ENCODE measurements at places on chromosomes 11 and 22.

DNA sequence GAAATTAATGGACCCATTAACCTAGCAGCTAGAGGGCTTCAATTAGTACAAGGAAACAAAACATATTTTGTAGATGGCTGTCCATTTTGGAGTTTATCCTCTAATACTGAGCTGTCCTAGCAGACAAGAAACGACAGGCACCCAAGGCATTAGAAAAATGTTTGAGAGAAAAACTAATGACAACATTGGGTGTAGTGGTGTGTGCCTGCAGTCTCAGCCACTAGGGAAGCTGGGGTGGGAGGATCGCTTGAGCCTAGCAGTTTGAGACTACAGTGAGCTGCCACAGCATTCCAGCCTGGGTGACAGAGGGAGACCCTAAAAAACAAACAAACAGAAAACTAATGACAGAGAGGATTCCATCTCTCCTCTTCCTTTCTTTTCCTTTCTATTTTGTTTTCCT, 1.5 kb downstream of the A4GALT start:
- no peak for DNase-seq

DNA sequence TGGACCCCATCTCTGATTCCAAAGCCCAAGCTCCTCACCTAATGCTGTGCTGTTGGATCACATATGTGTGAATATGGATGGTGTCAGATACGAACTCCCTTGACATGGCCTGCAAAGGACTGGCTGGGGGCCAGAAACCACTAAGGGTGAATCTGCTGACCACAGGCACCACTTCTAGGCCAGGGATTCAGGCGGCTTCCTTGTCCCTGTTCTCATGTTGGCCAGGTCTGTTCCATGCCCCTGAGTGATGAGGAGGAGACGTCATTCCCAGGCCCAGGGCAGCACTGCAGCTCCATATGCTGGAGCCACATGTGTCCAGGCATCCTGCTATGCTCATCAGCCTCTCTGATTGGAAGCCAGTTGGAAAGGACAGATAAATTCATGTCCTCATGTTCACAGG, 130.0 kb upstream of the BDNF start:
- DNase-seq = no peak

GRCh38 chr11:21205205-21205604, 535.8 kb downstream of the NELL1 start:
- DNase-seq = no peak

- peak; percentile 41 for DNase-seq
Observed at GRCh38 chr22:35102663-35103062, 36.7 kb downstream of the ISX start.

DNA sequence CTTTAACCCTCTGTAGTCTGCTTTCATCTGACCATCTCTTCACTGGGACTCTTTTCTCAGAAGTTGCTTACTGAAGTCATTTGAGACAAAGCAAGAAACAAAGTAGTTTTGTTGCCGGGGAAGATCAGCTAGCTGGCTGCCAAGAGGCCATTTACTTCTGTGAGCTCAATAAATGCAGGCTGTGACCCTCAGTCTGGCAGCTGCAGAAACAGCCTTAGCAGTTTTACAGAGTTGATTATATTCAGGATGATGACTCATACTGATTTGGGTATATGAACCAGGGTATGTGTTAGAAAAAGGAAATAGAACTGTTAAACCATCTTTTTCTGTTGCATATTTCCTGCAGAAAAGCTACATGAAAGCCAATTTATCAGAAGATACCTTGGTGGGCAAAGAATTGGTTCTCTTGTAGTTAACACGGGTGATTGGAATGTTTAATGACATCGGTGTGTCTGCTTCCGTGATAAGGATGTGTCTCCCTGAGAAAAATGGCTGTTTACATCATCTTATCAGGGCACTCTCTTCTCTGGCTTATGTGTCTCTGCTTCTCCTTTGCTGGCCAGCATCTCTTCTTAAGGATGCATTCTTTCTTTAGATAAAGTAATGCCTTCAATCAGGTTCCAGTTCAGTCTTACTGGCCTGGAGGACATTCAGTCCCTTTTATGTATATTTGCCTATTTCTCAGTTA, 18.5 kb downstream of the FIBIN start:
- DNase-seq = no peak

DNA sequence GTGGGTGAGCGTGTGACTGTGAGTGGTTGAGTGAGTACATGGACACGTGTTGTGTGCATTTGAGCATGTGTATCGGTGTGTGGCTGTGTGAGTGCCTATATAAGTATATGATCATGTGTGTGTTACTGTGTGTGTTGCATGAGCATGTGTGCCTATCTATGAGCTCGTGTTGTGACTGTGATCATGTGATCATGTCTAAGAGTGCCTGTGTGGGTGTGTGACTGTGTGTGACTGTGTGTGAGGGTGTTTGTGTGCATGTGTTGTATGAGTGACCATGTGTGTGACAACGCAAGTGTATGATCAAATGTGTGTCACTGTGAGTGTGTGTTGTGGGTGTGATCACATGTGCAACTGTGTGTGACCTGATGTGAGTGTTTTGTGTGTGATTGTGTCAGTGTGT, 88.8 kb downstream of the UBASH3B start:
- no peak for DNase-seq

GRCh38 chr11:64339754-64340408, at the start of gene CCDC88B:
Gene CCDC88B (plus strand): TSS chr11:64340204. CDS start chr11:64340267, 63 bp downstream.
- DNase-seq = peak; percentile 92

DNA sequence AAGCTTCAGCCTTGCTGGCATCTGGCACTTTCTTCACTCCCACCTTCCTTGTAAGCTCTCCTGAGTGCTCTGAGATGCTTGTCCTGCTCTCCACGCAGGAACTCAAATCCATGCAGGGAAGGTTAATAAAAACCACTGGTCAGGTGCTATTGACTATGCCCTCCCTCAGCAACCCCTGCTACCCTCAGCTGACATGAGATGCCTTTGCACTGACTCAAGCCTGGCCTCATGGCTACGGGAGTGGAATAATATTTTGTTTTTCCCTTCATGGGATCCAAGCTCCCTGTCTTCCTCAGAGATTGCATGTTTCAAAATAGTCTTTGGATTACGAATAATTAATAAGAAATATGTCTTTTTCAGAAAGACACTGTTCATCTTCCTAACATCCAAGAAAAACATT, 31.7 kb upstream of the ABCC8 start:
- no peak for DNase-seq

DNA sequence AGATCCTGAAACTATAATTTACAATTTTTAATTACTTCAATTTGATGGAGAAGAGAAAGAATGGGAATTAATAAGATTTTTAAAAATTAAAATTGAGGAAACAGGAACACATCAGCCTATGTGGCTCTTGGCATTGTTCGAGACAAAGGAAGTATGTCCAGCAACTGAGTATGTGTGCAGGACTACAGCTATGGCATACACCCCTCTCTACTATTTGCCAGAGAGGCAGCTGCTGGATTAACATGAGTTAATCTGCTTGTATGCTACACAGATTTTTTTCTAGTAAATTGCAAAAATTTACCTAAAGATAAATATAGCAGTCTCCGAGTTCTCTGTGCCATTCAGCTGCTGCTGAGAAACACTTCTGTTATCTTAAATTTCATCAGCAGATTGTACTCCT, 70.6 kb downstream of the PHF21A start:
- DNase-seq = no peak

DNA sequence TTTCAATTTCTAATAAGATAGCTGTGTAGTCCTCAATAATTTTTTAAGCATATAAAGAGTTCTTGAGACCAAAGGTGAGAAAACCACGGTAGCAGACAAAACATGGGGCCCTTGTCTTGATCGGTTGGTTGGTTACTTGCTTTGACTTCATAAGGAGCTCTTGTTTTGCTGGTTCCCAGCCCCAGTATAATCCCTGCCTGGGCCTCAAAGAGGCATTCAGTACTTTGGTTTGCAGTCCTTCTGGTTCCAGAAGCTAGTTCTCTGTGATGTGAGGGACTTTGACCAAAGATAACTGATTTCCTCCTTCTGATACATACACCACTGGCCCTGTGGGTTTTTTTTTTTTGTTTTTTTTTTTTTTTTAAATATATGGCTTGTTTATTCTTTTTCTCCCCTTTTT, 17.1 kb downstream of the MARK2 start:
- DNase-seq = no peak

- no peak for DNase-seq
Observed at GRCh38 chr11:102012946-102013345, 34.3 kb upstream of the CFAP300 start.

DNA sequence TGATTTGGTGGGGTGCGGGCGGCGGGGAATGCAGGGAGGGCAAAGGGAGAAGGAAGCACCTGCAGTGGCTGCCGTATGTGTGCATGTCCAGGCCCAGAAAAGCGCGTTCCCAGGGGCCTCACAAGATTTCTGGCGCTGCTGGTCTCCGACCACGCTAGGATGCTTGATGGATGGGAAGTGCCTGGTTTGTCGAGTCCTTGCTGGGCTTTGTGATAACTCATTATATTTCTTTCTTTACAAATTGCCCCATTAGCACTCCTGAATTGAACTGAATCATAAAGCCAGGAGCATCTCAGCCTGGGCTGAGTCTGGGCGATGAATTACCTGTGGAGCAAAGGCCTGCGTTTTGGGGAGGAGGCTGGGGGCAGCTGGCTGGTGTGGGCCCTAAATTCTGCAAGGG, 69.2 kb upstream of the LMO1 start:
- DNase-seq = no peak

- no peak for DNase-seq
Observed at GRCh38 chr11:62463121-62463542, 44.3 kb downstream of the SCGB1A1 start.

GRCh38 chr22:23128269-23129108, 13.3 kb downstream of the RSPH14 start:
- DNase-seq = peak; percentile 75

Data from GM20000 (cell line).